Activated CD4-positive, alpha-beta T cell treated with anti-CD3 and anti-CD28 coated beads for 36 hours (primary cell): ENCODE measurements at places on chromosomes 6 and 20.

DNA sequence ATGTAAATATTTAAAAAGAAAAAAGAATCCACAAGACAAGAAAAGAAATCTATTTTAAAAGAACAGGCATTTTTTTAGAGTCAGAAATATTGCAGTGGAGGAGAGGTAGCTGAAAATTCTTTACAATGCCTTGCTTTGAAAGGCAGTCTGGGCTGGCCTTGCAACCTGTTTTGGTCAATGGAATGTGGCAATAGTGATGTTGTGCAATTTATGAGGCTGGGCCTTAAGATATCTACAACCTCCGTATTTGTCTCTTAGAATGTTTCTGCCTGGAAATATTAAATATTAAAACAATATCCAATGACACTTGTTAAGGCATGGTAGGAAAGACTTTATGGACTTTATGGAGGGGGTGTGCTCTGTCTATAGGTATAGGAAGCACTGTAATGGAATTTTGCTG lies 14.8 kb upstream of the SCGN start:
- H3K4me3 ChIP-seq: no peak overlapping the region
- H3K27ac ChIP-seq: no peak overlapping the region
- peaks cover 22% of the 10 kb centered on the region for H3K27me3 ChIP-seq
- no peaks in the 10 kb centered on the region for H3K36me3 ChIP-seq

DNA sequence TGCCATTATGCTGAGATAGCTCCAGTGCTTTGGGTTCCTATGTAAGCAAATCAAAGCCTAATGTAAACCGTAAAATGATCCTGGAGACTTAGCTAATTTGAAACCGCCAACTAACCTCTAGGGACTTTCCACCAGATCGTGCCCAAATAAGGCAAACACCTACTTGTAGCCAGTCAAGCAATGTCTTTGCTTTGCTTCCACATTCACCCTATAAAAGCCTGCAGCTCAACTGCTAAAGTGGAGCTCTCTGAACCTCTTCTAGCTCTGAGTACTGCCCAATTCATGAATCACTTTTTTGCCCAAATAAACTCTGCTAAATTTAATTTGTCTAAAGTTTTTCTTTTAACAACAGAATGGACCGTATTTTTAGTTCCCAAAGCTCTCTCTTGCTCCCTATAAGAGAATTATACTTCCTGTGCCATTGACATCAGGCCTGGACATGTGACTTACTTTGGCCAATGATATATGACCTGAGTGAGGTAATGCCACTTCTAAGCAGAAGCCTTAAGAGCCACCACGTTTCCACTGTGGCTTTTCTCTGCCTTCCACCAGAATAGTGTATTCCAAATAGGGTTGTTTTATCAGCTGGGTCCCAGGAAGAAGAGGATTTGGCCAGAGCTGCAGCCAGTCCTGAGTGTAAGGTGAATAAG lies 34.8 kb upstream of the PSMF1 start:
- peaks cover 29% of the 10 kb centered on the region for H3K4me1 ChIP-seq
- peaks cover 4% of the 10 kb centered on the region for H3K36me3 ChIP-seq
- no peak overlapping the region for H3K27ac ChIP-seq

- H3K27me3 ChIP-seq: peaks cover 21% of the 10 kb centered on the region
- H3K27ac ChIP-seq: no peak overlapping the region
- no peak overlapping the region for H3K4me3 ChIP-seq
- no peaks in the 10 kb centered on the region for H3K36me3 ChIP-seq
- no peak for DNase-seq
- H3K4me1 ChIP-seq: no peaks in the 10 kb centered on the region
Measured at GRCh38 chr20:38620441-38620840, 18.8 kb downstream of the ARHGAP40 start.

GRCh38 chr6:2823104-2823850 lies 18.4 kb downstream of the SERPINB1 start:
- no peaks in the 10 kb centered on the region for H3K27me3 ChIP-seq
- DNase-seq: no peak
- no peak overlapping the region for H3K4me3 ChIP-seq
- H3K4me1 ChIP-seq: peaks cover 29% of the 10 kb centered on the region
- no peak overlapping the region for H3K27ac ChIP-seq
- no peaks in the 10 kb centered on the region for H3K36me3 ChIP-seq

DNA sequence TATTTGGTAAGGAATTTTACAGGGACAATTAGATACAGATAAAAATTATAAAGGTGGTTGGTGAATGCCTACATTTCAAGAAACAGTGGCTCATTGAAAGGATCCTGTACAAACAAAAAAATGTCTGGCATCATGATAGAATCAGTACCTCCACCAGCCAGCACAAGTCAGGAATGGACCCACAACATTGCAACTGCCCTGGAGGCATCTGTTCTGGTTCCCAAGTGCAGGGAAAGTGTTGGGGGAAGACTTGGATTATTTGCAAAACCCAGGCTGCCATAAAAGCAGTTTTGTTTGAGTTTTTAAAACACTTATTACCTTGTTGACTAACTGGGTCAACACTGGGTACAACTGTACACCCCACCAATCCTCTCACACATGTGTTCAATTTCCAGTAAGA lies 24.3 kb downstream of the ARHGAP40 start:
- H3K4me1 ChIP-seq: no peaks in the 10 kb centered on the region
- peaks cover 4% of the 10 kb centered on the region for H3K27me3 ChIP-seq
- no peak for DNase-seq
- no peaks in the 10 kb centered on the region for H3K36me3 ChIP-seq
